ENCODE measurements at places on chromosomes 5 and 9.
A peak's percentile ranks its signal among the peaks of the same experiment; 100 is the strongest.

DNA sequence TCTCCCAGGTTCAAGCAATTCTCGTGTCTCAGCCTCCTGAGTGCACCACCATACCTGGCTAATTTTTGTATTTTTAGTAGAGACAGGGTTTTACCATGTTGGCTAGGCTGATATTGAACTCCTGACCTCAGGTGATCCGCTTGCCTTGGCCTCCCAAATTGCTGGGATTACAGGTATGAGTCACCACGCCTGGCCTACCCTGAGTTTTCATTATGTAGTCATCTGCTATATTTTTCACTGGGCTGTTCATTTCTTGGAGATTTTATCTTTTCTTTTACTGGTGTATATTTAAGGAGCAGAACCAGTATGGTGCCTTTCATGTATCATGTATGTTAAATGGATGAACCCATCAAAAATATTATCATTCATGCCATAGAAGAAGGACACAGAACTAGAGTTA is 377.0 kb upstream of the ACTBL2 start:
- DNase-seq: no peak

- DNase-seq: no peak
Measured at GRCh38 chr9:4306066-4306776, 6.4 kb upstream of the GLIS3 start.

- peak; percentile 50 for DNase-seq
Measured at GRCh38 chr9:23821375-23822181, 4.5 kb downstream of the ELAVL2 start.

DNA sequence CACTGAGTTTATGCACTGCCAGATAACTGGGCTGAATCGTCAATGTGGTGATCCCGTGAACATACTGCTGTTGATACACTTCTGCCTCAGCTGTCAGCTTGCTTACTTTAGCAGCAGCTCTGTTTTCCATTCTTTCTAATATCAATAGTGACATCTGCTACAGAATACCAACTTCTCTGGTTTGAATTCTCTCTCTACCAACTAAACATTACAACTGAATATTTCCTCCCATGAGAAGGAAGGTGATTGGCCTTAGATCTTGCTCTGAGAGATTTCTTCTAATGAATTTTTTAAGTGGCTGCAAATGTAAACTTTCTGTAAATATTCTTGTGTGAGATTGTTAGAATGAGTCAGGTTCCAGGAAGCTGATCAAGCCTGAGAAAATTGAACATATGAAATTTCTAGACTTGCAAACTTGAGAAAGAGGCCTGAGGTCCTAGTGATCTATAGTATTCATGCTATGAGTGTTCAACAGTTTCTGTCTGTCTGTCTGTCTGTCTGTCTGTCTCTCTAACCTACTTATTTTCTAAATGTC is 205.5 kb upstream of the CDKN2B start:
- no peak for DNase-seq

DNA sequence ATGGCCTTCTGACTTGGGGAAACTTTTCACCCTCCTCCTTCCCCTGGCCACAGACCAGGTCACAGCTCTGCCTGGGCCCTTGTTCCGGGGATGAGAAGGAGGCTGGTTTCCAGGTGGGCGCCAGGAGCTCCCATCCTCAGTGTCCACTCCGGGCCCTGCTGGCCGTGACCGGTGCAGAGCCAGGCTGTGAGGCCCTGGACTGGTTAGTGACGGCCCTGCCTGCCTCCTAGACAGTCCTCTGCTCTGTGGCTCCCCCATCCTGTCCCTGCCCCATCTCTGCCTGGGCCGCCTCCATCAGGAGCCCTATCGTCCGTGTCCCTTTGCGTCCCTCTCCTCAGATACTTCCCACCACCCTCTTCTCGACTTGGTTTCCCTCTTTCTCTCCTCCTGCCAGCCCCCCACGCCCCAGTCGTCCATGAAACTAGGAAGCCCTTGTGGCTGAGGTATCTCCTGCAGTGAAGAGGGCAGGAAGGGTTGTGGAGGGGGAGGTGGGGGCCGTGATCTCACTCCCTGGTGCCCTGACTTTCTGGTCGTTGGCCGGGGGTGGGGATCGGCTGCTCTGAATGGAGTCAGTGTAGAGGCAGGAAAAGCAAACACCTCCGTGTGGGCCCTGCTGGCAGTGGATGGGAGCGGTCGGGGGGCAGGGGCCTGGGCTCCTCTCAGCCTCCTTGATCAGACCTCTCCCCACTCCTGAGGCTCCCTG is 15.4 kb upstream of the CERCAM start:
- no peak for DNase-seq

- DNase-seq: no peak
Measured at GRCh38 chr9:80842389-80842788, 847.0 kb downstream of the TLE1 start.

GRCh38 chr5:171603591-171603990 is 182.0 kb upstream of the SMIM23 start:
- no peak for DNase-seq

GRCh38 chr9:130193531-130194377 is 21.6 kb downstream of the NCS1 start:
- peak; percentile 29 for DNase-seq

GRCh38 chr5:167790462-167791260 is 500.8 kb upstream of the WWC1 start:
- DNase-seq: no peak

DNA sequence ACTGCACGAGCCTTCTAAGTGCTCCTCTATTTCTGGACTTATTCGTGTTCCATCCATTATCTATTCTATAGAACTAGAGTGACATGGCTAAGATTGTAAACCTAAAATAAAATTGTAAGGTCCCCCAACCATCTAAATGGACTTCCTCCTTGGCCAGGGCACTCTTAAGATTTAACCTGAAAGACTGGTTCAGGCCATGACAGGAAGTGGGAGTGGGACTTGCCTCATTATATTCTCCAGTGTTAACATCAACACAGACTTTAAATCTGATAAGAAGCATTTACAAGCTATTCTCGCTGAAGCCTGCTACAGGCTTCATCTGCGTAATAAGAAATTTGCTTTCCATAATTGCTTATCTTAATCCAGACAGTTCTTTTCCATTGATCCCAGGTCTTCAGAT is 117.0 kb downstream of the SSBP2 start:
- no peak for DNase-seq
